ENCODE measurements at places on chromosomes 5 and 9. TPM values are rescaled to one million over a fixed set of nuclear protein-coding genes. Genes with fewer than 3 reads are reported as not detected.

- no peak for DNase-seq
These were observed 6.1 kb downstream of the IRX4 start for GRCh38 chr5:1876660-1877064.

- no peak for DNase-seq
These were observed 118.6 kb downstream of the BASP1 start for GRCh38 chr5:17336054-17336453.

DNA sequence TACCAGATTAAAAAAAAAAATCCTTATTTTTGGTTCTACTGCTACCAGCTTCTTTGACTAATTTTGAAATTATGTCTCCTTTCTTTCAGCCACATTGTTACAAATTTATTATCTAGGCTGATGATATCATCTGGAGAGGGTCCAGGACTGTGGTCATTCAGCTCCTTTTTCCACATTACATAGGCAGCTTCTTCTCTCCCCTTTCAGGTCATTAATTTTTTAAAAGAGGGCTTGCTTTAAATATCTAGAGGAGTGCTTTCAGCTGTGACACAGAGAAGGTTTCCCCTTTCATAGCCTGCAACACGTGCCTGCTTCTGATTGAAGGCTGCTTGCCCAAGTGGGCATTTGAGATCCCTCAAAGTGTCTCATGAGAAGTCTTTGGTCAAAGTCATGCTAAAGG lies 155.7 kb upstream of the PAPPA start:
- DNase-seq, result no peak

The PCDHA4 gene
- 2.9 TPM for total RNA-seq

GRCh38 chr5:168989731-168990505 lies 311.0 kb downstream of the SLIT3 start:
- DNase-seq, result no peak

GRCh38 chr5:50767588-50767987 lies 101.2 kb downstream of the PARP8 start:
- DNase-seq, result no peak

DNA sequence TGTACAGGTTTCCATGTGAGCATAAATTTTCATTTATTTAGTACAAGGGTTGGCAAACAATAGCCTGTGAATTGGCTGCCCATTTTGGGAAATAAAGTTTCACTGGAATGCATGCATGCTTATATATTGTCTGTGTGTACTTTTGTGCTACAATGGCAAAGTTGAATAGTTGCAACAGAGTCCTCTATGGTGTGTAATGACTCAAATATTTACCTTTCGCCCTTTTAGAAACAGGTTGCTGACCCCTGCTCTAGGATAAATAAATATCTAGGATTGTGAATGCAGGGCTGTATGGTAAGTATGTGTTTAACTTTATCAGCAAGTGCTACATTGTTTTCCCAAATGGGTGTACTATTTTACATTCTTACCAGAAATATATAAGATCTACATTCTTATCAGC lies 47.2 kb downstream of the XRCC4 start:
- no peak for DNase-seq

The IFNE gene
- not detected for total RNA-seq

All from lung (tissue), 17 donors.